ENCODE measurements at places on chromosomes 3 and 15.
A peak's percentile ranks its signal among the peaks of the same experiment; 100 is the strongest.

GRCh38 chr15:99413955-99414754 lies 151.6 kb upstream of the MEF2A start:
- DNase-seq, result no peak

DNA sequence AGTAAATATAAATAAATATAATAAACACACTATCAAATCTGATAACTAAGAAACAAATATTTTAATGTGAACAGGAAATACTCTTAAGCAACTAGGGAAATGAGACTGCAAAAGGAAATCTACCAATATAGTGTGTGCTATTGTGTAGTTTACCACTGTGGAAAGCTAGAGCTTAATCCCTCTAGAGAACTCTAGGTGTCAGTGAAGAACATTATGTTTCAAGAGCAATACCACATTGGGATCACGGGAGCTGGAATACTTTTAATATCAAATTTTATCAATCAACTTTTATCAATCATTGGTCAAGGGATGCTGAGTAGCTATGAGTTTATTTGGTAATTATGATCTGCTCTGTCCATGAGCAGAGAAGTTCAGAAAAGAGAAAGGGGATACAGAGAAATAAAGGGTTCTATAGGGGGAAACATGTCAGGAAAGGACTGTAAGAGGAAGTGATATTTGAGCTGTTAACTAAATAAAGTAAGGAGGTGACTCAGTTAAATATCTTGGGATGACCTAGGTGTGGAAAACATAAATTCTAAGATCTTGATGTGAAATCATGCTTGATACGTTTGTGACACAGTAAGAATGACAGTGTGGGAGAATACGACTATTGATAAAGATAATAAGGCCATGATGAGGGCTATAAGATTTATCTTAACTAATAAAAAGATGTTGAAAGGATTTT lies 762.2 kb upstream of the ALCAM start:
- no peak for DNase-seq

DNA sequence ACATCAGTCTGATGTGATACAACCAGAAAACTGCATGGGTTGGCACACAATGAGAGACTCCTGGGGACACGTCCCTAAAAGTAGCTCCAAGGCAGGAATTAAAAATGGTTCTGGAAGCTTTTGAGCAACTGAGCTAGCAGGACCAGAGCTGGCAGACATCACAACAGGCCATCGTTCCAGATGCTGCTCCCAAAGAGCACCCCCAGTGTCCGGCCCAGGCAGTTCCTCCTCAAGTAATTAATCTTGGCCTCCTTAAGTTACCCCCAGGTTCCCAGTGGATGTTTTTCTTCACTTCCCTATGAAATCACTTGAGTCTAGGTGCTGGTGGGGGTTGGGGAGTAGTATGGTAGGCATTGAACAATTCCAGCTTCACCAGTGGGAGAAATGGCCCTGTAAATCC lies 711.6 kb downstream of the MECOM start:
- DNase-seq, result no peak

- no peak for DNase-seq
Observed at GRCh38 chr3:40655551-40655950, 130.8 kb downstream of the ZNF621 start.

GRCh38 chr15:49742381-49742780 lies 121.5 kb downstream of the DTWD1 start:
- DNase-seq, result no peak

DNA sequence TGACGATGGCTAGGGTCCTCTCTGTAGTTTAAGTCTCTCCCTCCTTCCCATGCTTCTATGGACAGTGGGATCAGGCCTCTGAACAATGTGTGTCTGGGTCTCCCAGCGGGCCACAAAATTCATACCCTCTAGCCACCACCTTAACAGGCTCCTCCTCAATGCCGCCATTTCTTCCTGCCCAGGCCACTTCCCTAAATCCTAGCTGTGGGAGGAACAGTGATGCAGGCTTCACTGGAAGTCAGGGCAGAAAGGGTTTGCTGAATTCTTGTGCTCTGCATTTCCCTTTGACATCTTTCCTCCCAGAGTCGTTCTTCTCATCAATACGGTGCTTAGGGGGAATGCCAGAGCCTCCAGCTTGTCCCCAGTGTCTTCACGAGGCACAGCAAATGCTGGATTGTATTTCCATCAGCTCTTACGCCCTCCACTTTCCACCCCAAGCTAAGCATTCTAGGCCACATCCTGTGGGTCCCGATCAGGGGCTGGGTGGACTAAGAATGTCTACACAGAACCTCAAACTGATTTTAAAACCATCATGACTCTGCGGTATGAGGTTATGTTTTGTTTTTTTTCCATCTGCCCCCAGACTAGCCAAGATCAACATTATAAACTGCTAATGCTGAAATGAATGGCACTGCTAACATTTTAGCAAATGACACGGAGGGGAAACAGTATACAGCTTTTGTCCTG lies 11.9 kb upstream of the LDHAL6B start:
- DNase-seq, result no peak

DNA sequence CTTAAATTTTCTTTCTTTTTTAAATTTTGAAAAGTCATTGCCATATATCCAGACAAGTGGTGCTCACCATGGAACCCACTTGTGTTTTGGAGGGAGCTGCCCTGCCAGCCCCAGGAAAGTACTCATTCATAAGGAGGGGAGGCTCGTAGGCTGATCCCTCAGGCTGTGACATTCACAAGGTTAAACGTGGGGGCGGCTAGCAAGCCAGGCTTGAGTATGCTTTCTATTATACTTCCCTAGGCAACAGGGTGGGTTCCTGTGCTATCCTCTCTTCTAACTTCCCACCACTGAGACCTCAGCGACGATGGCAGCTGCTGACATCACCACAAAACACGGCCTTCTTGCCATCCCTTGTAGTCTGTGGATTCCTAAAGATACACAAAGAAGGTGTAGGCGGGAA lies 160.5 kb upstream of the C2CD4B start:
- no peak for DNase-seq

DNA sequence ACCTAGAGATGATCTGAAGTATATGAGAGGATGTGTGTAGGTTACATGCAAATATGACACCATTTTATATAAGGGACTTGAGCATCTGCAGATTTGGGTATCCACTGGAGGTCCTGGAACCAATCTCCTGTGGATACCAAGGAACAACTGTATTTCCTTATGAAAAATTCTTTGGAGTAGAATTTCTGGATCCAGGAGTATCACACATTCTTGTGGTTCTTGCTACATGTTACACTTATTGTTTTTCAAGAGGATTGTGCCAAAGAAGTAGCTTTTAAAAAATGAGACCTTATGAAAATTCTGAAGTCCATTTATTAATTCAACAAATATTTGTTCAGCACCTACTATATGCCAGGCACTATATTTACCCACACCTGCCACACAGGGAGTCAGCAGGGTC lies 15.7 kb upstream of the TBC1D23 start:
- DNase-seq, result no peak

GRCh38 chr3:20870106-20870899 lies 684.3 kb upstream of the SGO1 start:
- DNase-seq, result no peak

DNA sequence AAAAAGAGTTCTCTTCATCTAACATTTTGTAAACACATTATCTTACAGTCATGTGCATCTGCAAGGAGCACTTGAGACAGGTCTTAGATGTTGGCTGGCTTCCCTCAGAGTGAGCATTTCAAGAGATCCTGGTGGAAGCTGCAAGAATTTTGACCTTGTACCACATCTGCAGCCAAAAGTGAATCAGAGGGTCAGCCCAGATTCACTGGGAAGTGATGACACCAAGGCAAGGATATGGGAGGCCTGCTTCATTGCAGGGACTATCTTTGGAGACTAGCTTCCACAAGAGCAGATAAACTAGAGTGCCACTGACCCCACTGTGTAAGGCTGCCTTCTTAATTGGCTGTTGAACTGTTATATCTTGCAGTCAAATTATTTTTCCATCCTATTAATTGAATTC lies 21.3 kb upstream of the GADL1 start:
- DNase-seq, result no peak

- no peak for DNase-seq
Observed at GRCh38 chr3:86388820-86389219, 602.1 kb downstream of the VGLL3 start.

- peak; percentile 91 for DNase-seq
Observed at GRCh38 chr15:90902840-90903732, at the start of gene MAN2A2. Gene MAN2A2 (plus strand): TSS chr15:90903302. CDS start chr15:90904208, 906 bp downstream.

- DNase-seq, result no peak
Observed at GRCh38 chr15:72369964-72370363, 5.8 kb downstream of the HEXA start.
